Heart right ventricle (tissue), 16 donors: ENCODE measurements at places on chromosomes 7 and 10. TPM values are rescaled to one million over a fixed set of nuclear protein-coding genes. Genes with fewer than 3 reads are reported as not detected.

DNA sequence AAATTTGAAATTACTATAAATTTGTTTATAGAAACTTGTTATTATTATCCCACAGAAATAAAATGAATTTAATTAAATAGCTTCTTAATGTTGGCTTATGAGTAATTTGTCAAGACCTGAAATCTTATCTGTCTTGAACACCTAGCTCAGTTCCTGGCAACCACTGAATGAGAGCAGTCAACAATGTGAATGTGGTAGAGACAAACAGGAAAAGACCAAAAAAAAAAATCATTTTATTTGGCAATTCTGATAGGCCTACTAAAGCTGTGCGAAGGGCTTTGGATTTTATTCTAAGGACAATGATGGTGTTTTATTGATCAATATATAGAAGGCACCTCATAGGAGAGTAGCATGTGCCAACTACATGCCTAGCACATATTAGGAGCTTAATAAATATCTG, 127.8 kb upstream of the RSU1 start:
- H3K4me1 ChIP-seq = no peaks in the 10 kb centered on the region
- DNase-seq = no peak
- H3K4me3 ChIP-seq = no peak overlapping the region

The PPP1R9A gene
- 35.9 TPM for total RNA-seq

GRCh38 chr7:2647594-2648172, 15.9 kb downstream of the TTYH3 start:
- no peak overlapping the region for H3K27ac ChIP-seq
- no peak overlapping the region for H3K4me3 ChIP-seq
- H3K36me3 ChIP-seq = peaks cover 21% of the 10 kb centered on the region

DNA sequence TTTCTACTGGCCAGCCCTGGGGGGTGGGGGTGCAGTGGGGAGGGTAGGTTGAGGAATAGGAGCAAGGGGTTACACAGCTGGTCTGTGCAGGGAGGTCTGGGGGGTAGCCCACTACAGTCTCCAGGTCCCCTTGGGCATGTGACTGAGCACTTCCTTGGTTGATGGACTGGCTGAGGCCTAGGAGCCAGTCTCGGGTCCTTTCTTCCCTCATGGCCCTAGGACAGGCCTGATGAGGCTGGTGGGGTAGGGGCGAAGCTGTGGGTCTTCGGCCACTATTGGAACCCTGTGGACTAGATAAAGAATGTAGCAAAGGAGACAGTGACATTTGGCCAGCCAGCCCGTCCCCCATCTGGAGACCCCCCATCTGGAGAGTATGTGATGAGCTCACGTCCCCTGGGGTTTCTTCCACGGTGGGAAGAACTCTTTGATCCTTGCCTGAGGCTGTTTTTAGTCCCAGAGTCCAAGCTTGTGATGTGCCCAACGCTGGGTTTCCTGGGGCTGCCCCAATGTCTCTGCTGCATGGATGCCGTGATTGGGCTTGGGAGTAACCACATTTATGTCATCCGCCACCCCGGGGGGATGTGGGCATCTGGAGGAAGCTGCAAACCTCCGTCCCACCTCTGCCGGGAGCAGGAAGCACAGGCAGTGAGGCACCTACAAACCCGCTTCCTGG, 20.7 kb downstream of the FAM241B start:
- no peak overlapping the region for H3K27ac ChIP-seq
- no peaks in the 10 kb centered on the region for H3K27me3 ChIP-seq

The ZSWIM8 gene
- 72.5 TPM for total RNA-seq

The C10orf143 gene
- 1.4 TPM for total RNA-seq

The COL1A2 gene
- 82.2 TPM for total RNA-seq

The SLC16A12 gene
- 2.8 TPM for total RNA-seq

DNA sequence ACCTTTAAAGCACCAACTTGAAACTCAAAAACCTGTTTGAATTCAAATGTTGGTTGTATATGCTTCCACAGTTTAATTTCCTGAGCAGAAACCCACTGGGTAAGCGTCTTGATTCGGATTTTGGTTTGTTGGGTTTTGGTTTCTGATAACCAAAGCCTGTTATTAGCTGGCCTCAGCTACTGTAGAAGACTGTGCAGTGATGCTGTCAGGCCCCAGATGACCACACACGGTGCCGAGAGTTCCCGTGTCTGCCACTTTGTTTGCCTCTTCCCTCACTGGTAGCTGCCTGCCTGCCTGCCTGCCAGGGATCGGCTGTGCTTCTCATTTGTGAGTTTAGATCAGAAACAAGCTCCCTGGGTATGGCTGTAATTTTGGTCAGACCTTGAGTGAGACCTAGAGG, 5.6 kb downstream of the MDH2 start:
- H3K4me3 ChIP-seq = no peak overlapping the region
- no peak for DNase-seq
- peaks cover 77% of the 10 kb centered on the region for H3K36me3 ChIP-seq
- H3K27ac ChIP-seq = no peak overlapping the region

DNA sequence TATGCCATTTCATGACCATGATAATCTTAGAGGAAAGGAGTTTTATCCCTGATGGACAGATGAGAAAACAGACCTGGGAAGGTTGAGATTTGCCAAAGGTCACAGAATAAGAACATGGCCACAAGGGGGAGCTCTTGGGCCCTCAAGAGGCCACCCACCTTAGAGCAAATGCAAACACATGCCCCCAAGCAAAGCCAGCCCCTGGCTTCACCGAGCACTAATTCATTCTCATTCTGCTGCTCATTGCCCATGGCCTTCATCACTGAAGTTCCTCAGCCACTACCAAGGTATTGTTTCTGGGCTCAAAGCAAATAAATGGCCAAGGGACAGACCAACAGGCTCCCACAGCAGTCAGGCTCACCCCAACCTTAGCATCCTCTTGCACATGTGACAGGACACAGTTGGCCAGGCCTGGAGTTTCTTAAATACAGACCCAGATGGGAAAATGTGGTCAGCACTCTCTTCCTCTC, 44.2 kb downstream of the PDLIM1 start:
- peaks cover 40% of the 10 kb centered on the region for H3K4me1 ChIP-seq
- peak overlapping the region; percentile 64 for H3K27ac ChIP-seq
- DNase-seq = peak; percentile 60

The CRYGN gene
- total RNA-seq = not detected

- peak overlapping the region; percentile 82 for H3K27ac ChIP-seq
- no peaks in the 10 kb centered on the region for H3K36me3 ChIP-seq
- DNase-seq = peak; percentile 54
- no peak overlapping the region for H3K4me3 ChIP-seq
Observed at GRCh38 chr10:4947635-4948596, 15.3 kb upstream of the AKR1C1 start.

The ZNF503 gene
- 4.1 TPM for total RNA-seq

The TSPAN33 gene
- total RNA-seq = 13.1 TPM

GRCh38 chr7:51062222-51062987, 254.2 kb downstream of the COBL start:
- H3K4me3 ChIP-seq = no peak overlapping the region
- H3K27me3 ChIP-seq = no peaks in the 10 kb centered on the region
- no peak for DNase-seq
- peaks cover 5% of the 10 kb centered on the region for H3K4me1 ChIP-seq
- H3K36me3 ChIP-seq = no peaks in the 10 kb centered on the region

DNA sequence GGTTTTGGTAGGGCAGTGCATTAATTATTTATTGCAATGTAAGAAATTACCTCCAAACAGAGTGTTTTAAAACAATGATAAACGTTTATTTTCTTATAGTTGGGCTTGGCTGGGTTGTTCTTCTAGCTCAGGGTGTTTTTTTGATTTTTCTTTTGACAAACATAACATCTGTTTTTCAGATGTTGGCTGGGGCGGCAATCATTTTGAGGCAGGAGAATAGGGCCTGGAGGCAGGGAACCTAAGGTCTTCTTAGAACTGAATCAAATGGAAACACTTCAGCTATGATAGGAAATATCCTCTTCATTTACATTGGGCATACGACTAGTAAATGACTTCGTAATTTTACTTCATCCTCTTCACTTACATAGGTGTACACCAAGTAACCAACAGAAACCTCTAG, 47.4 kb upstream of the NAMPT start:
- DNase-seq = no peak
- no peak overlapping the region for H3K27ac ChIP-seq
- H3K4me1 ChIP-seq = no peaks in the 10 kb centered on the region
- H3K4me3 ChIP-seq = no peak overlapping the region
